ENCODE measurements at places on chromosomes 2 and 18.

- no peak for DNase-seq
Measured at GRCh38 chr18:2027756-2028155, 543.5 kb downstream of the METTL4 start.

GRCh38 chr2:174157053-174157452, 91.3 kb downstream of the OLA1 start:
- no peak for DNase-seq

DNA sequence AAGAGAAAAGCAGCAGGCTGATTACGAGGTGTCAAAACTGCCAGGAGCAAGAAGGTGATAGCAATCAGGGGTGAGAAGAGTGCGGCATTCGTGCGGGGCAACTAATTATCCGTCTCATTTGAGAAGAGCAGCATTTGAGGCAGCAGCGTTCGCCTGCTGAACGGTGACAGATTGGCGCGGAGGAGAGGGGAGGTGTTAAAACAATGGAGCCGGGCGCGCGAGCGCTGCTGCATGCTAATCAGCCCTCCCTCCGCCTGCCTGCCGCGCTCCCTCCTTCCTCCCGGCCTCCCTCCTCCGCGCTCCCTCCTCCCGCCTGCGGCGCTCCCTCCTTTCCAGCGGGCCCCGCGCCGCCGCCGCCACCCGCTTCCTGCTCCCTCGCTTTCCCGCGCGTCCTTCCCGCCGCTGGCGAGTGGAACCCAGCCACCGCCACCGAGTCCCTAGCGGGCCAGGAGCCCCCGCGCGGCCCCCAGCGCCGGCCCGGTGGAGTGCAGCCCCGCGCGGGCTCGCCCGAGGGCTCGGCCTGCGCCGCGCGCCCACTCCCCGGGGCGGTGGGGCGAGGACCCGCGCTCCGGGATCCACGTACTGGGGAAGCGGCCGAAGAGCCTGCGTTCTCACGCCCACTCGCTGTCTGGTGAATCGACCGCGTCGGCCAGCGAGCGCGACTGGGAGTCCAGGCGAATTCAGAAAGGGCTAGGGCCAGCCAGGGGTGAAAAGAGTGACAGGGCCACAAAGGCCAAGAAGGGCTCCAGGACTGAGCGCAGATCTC, 69.5 kb upstream of the PSMD14 start:
- peak; percentile 19 for DNase-seq

DNA sequence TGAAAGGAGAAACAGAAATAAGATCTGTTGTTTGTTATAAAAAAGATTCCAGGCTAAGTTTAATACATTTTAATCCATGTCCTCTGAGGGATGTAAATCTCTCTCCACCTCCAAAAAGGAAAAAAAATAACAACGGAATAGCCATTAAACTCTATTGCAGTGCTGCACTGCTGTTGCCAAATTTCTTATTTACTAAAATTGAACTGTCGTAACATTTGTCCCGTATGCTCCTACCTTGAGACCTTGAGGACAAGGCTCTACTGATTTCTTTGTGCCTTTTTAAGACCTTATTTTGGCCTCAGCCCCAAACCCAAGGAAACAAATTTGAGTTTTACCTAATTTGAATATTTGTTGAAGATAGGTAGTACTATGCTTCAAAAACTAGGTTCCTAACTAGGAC, 56.4 kb downstream of the FRZB start:
- no peak for DNase-seq

- DNase-seq = no peak
Measured at GRCh38 chr2:215455958-215456357, 20.1 kb upstream of the FN1 start.

- DNase-seq = no peak
Measured at GRCh38 chr18:8685914-8686216, 19.5 kb upstream of the MTCL1 start.

GRCh38 chr2:25176541-25177181, 8.3 kb upstream of the POMC start:
- no peak for DNase-seq

GRCh38 chr2:100228967-100229366, 86.6 kb upstream of the AFF3 start:
- no peak for DNase-seq

- no peak for DNase-seq
Measured at GRCh38 chr2:151947813-151948165, 119.6 kb upstream of the ARL5A start.

GRCh38 chr2:106664669-106665068, 177.5 kb downstream of the CD8B2 start:
- DNase-seq = no peak

- DNase-seq = no peak
Measured at GRCh38 chr18:10682368-10682714, 156.5 kb downstream of the NAPG start.

Measured in fibroblast of skin of left quadriceps (primary cell).